ENCODE measurements at places on chromosomes 7 and 10. TPM values are rescaled to one million over a fixed set of nuclear protein-coding genes. Genes with fewer than 3 reads are reported as not detected.

The TAS2R4 gene
- total RNA-seq: 6.3 TPM

The GATA3 gene
- total RNA-seq: 38.6 TPM

The LAMB1 gene
- not detected for total RNA-seq

DNA sequence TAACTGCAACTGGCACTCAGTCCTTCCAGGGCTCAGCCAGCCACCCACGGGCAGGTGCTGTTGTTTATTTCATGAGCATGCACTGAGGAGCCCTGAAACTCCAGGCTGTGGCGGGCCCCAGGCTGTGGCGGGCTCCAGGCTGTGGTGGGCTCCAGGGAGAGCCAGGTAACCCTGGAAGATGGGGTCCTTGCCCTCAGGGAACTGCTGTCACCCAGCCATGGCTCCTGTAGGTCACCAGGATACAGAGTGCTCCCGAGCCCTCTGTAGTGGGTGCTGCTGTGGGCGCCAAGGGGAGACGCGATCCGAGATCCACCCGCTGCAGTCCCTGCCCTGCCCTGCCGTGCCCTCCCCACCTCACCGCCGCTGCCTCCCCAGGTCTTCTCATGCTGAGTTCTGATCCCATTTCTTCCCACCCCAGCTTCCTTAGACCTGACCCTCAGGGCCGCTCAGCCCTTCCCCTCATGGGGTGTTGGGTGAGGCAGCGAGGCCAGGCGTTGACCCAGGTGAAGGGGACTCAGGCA is 29.6 kb downstream of the LRRC27 start:
- H3K4me1 ChIP-seq: no peaks in the 10 kb centered on the region
- no peak for DNase-seq
- H3K36me3 ChIP-seq: no peaks in the 10 kb centered on the region
- H3K27me3 ChIP-seq: no peaks in the 10 kb centered on the region

The ANLN gene
- 53.4 TPM for total RNA-seq

DNA sequence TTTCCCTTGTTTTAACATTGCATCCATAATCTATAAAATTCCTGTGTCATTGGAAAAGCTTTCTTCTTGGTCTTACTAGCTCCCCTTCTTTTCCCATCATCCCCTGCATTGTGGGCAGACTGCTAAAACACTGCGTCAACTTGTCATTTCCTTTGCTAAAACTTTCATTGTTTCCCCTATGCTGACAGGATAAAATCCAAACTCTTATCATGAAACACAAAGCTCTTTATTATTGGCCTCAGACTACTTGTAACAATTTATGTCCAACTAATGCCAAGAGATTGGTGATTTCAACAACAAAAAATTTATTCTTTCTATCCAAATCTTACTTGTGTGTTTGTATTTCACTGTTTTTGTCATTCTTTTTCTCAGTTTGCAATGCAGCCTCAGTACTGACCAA is 339.1 kb downstream of the HGF start:
- H3K27ac ChIP-seq: no peak overlapping the region
- H3K27me3 ChIP-seq: no peaks in the 10 kb centered on the region
- DNase-seq: no peak
- H3K36me3 ChIP-seq: no peaks in the 10 kb centered on the region

The FAS gene
- total RNA-seq: 67.5 TPM

DNA sequence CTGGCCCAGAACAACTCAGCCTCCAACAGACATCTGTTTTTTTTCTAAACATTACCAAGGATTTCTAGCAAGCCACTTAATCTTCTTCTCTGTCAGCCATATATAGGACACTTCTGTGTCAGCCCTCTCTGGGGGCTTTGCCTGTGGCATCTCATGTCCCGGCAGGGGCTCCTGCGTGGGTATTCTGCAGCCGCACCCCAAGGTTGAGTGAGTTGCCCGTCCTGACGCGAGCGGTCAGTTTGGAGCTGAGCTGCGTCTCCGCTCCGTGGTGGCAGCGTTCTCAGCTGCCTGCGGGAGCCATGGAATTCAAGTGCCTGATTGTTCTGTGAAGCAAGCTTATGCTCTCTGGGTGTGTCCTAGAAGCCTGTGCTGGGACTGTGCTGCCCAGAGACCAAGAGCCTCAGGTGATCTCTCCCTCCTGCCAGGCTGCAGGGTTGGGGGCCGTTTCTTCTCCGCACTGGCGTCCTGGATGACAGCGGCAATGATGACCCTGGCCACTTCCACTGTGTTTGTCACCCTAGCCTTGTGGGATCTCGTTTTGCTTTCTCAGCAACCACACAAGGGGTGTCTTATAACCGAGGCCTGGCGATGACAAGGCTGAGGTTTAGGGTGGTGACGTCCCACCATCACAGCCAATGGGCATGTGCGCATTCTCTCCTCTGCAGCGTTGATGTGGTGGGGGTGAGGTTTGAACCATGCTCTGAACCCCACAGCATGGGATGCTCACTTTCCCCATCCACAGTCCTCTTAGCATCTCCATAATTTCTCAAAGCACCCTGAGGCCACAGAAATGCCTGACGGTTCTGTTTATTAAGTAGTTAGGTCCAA is 612.6 kb upstream of the FOXK1 start:
- H3K27me3 ChIP-seq: no peaks in the 10 kb centered on the region
- no peaks in the 10 kb centered on the region for H3K36me3 ChIP-seq
- no peak for DNase-seq

DNA sequence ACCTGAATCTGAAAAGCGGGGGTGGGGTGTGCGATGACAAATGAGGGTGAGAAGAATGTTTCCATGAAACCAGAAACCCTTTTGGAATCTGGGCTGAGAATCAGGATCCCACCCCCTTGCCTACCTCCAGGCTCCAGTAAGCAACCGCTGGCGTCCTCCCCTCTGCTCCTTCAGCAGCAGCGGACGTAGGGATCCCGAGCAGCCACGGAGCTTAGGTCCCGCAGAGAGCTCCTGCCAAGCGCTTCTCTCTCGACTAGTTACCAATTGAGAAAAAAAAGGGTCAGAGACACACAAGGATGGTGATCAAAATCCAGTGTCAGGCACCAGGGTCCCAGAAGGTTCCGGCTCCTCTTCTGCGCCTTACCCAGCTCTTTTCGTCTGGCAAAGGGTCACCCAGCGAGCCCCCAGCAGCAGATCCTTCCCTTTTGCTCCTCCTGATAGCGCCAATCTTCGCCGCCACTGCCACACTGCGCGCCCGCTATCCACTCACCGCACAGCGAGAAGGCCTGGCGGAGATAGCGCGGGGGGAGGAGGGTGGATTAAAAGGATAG is 733.5 kb downstream of the ZWINT start:
- no peaks in the 10 kb centered on the region for H3K36me3 ChIP-seq
- no peaks in the 10 kb centered on the region for H3K4me1 ChIP-seq
- no peak overlapping the region for H3K27ac ChIP-seq

- DNase-seq: no peak
- H3K27me3 ChIP-seq: no peaks in the 10 kb centered on the region
- no peaks in the 10 kb centered on the region for H3K4me1 ChIP-seq
- no peaks in the 10 kb centered on the region for H3K36me3 ChIP-seq
- no peak overlapping the region for H3K27ac ChIP-seq
Measured at GRCh38 chr7:105584165-105584564, 2.9 kb upstream of the EFCAB10 start.

- H3K4me1 ChIP-seq: no peaks in the 10 kb centered on the region
- H3K27ac ChIP-seq: no peak overlapping the region
- DNase-seq: no peak
- no peaks in the 10 kb centered on the region for H3K27me3 ChIP-seq
- no peaks in the 10 kb centered on the region for H3K36me3 ChIP-seq
Measured at GRCh38 chr10:78864761-78865537, 203.8 kb upstream of the ZMIZ1 start.

- peaks cover 54% of the 10 kb centered on the region for H3K4me1 ChIP-seq
- H3K36me3 ChIP-seq: no peaks in the 10 kb centered on the region
- peak; percentile 42 for DNase-seq
- H3K27me3 ChIP-seq: no peaks in the 10 kb centered on the region
- no peak overlapping the region for H3K4me3 ChIP-seq
- peak overlapping the region; percentile 80 for H3K27ac ChIP-seq
Measured at GRCh38 chr10:133258066-133258817, 18.4 kb downstream of the ADAM8 start.

DNA sequence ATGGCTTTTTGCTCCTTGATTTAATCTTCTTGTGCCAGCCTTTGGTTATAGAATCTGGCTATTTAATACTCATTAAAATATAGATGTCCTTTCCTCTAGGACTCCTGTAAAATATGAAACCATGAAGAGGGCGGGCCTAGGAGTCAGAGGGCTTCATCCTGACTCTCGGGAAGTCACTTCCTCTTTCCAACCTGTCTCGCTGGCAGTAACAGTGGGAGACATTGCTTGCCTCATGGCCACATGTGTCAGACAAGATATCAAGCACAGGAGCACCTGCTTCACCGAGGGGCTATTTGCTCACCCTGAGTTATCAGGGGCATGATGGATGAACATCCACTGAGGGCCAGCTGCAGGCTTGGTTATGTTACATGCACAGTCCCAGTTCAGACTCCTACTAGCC is 31.0 kb downstream of the SLIT1 start:
- H3K4me3 ChIP-seq: no peak overlapping the region
- no peak for DNase-seq
- no peaks in the 10 kb centered on the region for H3K27me3 ChIP-seq
- H3K36me3 ChIP-seq: no peaks in the 10 kb centered on the region

DNA sequence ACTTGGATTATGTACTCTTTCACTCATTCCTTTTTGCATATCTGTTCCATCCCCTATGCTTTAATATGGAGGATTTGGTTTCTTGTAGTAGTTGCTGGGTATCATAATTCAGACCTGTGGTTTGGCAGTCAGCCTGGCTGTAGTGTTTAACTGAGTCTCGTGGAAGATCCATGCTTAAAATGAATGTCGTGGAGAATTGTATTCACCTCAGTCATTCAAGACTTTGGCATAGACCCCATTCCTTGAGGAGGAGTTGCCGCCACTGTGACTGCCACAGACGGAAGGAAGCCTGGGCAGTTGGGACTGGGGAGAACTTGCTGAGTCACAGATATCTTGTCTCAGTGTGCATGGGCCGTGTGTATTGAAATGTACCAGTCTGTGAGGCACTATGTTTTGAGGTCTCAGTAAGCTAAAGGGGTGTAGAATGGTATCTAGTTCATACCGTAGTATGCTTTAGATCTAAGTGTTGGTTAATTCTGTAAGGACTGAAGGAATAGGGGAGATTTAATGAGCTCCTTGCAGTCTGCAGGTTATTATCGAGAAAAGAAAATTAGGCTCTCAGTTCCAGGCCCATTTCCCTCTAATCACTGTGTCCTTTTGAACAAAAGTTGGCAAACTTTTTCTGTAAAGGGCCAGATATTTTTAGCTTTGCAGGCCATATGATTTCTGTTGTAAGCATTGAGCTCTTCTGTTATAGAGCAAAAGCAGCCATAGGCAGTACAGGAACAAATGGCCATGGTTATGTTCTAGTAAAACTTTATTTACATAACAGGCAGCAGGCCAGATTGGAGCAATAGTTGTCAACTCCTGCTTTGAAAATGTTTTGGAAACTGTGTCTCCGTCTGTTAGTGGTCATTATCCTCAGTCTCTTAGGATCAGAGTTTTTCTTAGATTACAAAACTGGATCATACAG is 76.8 kb downstream of the TPST1 start:
- DNase-seq: no peak
- no peak overlapping the region for H3K4me3 ChIP-seq
- no peaks in the 10 kb centered on the region for H3K36me3 ChIP-seq
- no peaks in the 10 kb centered on the region for H3K27me3 ChIP-seq
- H3K27ac ChIP-seq: no peak overlapping the region

DNA sequence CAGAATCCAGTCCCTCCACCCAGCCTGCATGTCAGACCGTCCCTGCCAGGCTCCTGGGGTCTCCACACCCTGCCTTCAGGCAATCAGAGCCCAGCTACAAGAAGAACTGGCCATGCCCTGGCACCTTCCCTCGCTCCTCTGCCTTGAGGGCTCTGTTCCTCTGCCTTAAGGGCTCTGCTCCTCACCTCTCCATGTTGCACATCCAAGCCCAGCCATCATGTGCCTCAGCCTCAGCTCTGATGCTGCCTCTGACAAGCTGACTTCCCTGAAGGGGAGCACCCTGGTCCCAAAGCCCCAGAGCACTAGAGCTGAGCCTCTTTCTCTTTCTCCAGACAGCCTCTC is 50.3 kb upstream of the ANTXRL start:
- no peaks in the 10 kb centered on the region for H3K36me3 ChIP-seq
- no peaks in the 10 kb centered on the region for H3K4me1 ChIP-seq
- H3K4me3 ChIP-seq: no peak overlapping the region
- DNase-seq: peak; percentile 11
- H3K27me3 ChIP-seq: no peaks in the 10 kb centered on the region

The MYO1G gene
- 376 TPM for total RNA-seq

GRCh38 chr10:4006051-4006450 is 221.0 kb upstream of the KLF6 start:
- no peak overlapping the region for H3K27ac ChIP-seq
- no peaks in the 10 kb centered on the region for H3K27me3 ChIP-seq
- no peaks in the 10 kb centered on the region for H3K4me1 ChIP-seq
- DNase-seq: no peak
- no peaks in the 10 kb centered on the region for H3K36me3 ChIP-seq

DNA sequence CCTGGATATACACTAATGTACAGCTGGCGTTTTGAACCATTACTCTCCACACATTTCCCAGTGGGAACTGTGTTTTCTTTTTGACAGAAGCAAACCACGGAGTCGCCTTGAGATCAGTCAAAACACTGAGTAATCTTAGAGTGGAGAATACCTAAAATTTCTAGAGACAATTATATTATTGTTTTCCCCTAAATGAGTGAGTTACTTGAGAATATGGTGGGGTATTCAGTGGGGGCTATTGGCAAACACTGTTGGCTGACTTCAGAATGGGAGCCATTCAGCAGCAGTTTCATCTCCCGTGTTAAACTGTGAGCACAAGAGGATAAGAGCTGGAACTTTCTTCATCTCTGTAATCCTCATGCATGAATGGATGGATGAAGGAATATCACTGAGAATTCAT is 6.2 kb downstream of the IL2RA start:
- no peak overlapping the region for H3K27ac ChIP-seq
- no peaks in the 10 kb centered on the region for H3K36me3 ChIP-seq
- H3K4me3 ChIP-seq: no peak overlapping the region
- DNase-seq: no peak
- H3K4me1 ChIP-seq: peaks cover 25% of the 10 kb centered on the region

- no peaks in the 10 kb centered on the region for H3K4me1 ChIP-seq
- no peaks in the 10 kb centered on the region for H3K27me3 ChIP-seq
- no peak overlapping the region for H3K4me3 ChIP-seq
- no peak overlapping the region for H3K27ac ChIP-seq
Measured at GRCh38 chr10:25682203-25682851, 251.7 kb upstream of the MYO3A start.

DNA sequence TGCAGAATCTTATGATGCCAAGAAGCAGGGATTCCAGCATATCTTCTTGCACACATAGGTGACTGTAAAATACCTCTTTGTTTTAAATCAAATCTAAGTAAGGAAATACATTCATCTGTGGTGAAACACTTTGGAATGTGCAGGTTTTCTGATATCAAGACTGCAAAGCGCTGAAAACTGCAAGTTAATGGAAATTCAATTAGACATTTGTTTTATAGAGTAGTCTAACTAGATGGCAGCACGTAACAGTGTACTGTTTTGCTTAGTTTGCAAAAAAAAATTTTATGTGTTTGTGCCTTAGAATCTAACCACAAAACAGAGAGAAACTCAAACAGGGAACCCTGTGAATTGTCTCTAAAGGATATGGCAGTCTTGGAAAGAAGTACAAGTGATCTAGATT is 259.2 kb downstream of the HDAC9 start:
- H3K27me3 ChIP-seq: no peaks in the 10 kb centered on the region
- H3K27ac ChIP-seq: no peak overlapping the region
- DNase-seq: no peak
- H3K36me3 ChIP-seq: no peaks in the 10 kb centered on the region
- H3K4me3 ChIP-seq: no peak overlapping the region

The PRDX3 gene
- total RNA-seq: 120 TPM
